ENCODE measurements at places on chromosomes 1 and 21. TPM values are rescaled to one million over a fixed set of nuclear protein-coding genes. Genes with fewer than 3 reads are reported as not detected.

GUCA2B gene
- not detected for total RNA-seq

TMEM240 gene
- 0.58 TPM for total RNA-seq

DNA sequence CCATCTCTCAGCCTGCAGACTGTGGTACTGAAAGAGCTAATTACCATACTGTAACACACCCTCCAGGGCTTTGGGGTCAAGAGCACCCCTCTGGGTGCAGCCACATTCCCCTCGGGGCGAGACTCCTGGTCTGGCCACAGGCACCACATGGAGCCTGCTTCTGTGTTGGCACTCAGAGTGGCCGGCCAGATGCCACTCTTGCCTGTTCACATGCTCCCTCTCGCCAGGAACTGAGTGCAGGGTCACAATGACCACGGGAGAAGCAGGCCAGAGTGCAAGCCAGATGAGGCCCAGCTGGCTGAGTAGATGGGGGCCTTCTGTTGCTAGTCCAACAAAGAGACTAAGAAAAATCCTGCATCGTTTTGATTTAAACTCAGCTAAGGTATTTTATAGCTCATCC is 864.0 kb downstream of the KCNT2 start:
- DNase-seq, result no peak

- no peak for DNase-seq
Measured at GRCh38 chr1:119865627-119866026, 30.7 kb downstream of the ADAM30 start.

- DNase-seq, result no peak
Measured at GRCh38 chr1:182229921-182230491, 161.6 kb downstream of the GLUL start.
